Activated T-cell treated with anti-CD3 and anti-CD28 coated beads, Interleukin-2, amount 50 U/mL, for 72 hours (primary cell): ENCODE measurements at places on chromosomes 1 and 21. TPM values are rescaled to one million over a fixed set of nuclear protein-coding genes. Genes with fewer than 3 reads are reported as not detected.

GRCh38 chr1:11237356-11237755, 25.0 kb downstream of the MTOR start:
- H3K36me3 ChIP-seq = peaks cover 5% of the 10 kb centered on the region
- H3K4me1 ChIP-seq = peaks cover 7% of the 10 kb centered on the region
- peak overlapping the region; percentile 43 for H3K27ac ChIP-seq
- DNase-seq = no peak
- no peaks in the 10 kb centered on the region for H3K27me3 ChIP-seq

Gene KCNJ15
- 0.07 TPM for total RNA-seq

DNA sequence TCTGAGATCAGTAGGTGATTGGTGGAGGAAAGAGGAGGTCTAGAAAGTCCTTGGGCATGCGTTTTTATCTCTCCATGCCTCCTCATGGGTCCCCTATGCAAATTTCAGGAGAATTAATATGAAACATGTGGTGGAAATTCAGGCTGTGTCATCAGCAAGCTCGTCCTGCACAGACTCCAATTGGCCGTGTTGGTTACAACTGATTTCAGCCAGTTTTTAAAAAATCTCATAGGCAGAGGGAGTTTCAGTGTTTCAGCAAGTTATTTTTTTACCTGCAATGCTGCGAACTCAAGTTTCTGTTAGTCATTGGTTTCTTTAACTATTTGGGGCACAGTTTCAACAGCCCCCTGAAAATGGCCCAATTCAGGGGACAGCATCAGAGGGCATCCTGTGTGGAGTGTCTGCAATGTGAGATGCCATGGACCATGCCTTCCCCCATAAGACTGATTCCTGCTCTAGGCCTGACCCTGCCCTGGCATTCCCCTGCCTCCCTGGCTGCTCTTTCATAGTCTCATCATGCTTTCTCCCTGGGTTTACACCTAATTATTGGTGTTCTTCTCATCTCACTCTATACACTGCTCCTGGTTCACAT, 59.9 kb downstream of the C1orf198 start:
- H3K4me3 ChIP-seq = no peak overlapping the region
- no peak overlapping the region for H3K27ac ChIP-seq
- H3K27me3 ChIP-seq = no peaks in the 10 kb centered on the region
- H3K4me1 ChIP-seq = no peaks in the 10 kb centered on the region

DNA sequence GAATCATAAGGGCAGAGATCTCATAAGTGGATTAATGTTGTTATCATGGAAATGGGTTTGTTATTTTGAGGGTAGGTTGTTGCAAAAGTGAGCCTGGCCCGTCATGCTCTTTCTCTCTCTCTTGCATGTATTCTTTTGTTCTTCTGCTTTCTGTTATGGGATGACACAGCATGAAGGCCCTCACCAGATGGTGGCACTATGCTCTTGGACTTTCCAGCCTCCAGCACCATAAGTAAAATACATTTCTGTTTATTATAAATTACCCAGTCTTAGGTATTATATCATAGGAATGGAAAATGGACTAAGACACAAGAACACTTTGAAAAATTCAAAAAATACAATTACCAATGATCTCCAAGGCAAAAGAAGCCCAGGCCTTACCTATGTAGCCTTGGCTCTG, 676.1 kb downstream of the PTPRU start:
- H3K27me3 ChIP-seq = peaks cover 30% of the 10 kb centered on the region
- no peak overlapping the region for H3K4me3 ChIP-seq
- H3K27ac ChIP-seq = no peak overlapping the region
- H3K36me3 ChIP-seq = no peaks in the 10 kb centered on the region
- no peak for DNase-seq

Gene TAL1
- total RNA-seq = 0.30 TPM

DNA sequence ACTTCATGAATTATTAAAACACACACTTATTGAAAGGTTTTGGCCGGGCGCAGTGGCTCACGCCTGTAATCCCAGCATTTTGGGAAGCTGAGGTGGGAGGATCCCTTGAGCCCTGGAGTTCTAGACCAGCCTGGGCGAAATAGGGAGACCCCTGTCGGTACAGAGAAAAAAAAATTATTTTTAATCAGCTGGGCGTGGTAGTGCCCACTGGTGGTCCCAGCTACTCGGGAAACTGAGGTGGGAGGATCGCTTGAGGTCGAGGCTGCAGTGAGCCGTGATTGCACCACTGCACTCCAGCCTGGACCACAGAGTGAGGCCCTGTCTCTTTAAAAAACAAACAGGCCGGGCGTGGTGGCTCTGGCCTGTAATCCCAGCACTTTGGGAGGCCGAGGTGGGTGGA, 1.7 kb downstream of the GABPB2 start:
- no peak for DNase-seq
- H3K27me3 ChIP-seq = no peaks in the 10 kb centered on the region
- peaks cover 5% of the 10 kb centered on the region for H3K36me3 ChIP-seq
- H3K4me1 ChIP-seq = peaks cover 39% of the 10 kb centered on the region
- H3K27ac ChIP-seq = peak overlapping the region; percentile 97
- H3K4me3 ChIP-seq = peak overlapping the region; percentile 100

Gene LMOD1
- not detected for total RNA-seq

DNA sequence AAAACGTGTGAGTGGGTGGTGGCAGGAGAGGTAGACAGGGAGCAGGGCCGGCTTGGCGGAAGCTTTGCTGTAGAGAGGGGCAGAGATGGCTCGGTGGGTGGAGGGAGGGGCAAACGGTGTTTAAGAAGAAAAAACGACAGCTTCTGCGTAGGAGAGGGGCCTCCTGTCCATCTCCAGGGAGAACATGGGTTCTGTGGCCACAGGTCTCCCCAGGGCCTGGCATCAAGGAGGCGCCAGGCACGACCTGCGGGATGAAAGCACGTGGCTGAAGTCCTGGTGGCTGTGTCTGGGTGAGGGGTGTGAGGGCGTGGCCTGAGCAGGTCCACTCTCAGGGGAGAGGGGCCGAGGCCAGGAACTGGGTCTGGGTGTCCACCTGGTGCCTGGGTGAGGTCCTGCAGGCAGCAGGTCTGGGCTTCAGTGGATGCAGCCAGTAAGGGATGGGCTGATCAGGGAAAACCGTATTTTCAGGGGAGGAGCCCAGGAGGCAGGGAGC, 940 bp upstream of the PRKCZ start:
- peaks cover 15% of the 10 kb centered on the region for H3K27me3 ChIP-seq
- peaks cover 23% of the 10 kb centered on the region for H3K4me1 ChIP-seq
- no peak overlapping the region for H3K27ac ChIP-seq

DNA sequence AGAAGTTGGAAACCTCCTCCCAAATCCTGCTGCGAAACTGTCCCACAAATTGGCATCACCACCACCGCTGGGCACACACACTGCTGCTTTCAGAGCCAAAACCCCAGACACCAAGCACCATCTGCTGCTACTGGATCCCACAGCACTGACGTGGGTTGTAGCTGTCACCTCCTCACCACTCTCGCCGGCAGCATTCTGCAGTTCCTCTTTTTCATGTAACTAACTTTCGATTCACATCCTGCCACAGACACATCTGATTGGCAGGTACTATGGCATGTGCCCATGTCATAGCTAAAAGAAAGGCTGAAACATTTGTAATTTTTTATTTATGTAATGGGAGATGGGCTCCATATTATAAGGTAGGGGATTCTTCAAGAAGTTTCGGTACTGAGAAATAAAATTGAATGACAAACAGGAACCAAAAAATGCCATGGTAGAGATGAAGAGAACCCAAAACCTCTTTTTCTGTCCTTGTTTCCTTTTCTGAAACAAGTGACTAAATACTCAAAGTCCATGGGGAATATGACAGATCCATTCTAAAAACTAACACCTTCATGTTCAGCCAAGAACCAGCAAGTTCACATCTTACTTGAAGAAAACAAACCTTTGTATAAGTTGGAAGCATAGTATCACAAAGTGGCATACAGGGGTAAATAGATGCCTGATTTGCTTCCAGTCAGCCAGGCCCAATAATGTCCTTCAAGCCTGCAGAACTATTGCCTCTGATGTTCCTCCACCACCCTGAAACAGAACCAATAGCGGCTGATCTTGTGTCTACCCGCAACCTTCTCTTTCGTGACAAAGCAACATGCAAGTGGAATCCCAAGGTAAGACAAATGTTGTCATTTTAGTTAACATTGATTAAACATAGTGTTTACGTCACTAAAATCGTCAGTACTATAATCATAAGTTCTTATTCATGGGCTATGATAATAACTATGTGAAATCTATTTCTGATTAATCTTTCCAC, 26.6 kb upstream of the RGS13 start:
- DNase-seq = peak; percentile 52
- no peaks in the 10 kb centered on the region for H3K36me3 ChIP-seq
- H3K4me1 ChIP-seq = peaks cover 16% of the 10 kb centered on the region
- peak overlapping the region; percentile 43 for H3K27ac ChIP-seq
- H3K27me3 ChIP-seq = no peaks in the 10 kb centered on the region

DNA sequence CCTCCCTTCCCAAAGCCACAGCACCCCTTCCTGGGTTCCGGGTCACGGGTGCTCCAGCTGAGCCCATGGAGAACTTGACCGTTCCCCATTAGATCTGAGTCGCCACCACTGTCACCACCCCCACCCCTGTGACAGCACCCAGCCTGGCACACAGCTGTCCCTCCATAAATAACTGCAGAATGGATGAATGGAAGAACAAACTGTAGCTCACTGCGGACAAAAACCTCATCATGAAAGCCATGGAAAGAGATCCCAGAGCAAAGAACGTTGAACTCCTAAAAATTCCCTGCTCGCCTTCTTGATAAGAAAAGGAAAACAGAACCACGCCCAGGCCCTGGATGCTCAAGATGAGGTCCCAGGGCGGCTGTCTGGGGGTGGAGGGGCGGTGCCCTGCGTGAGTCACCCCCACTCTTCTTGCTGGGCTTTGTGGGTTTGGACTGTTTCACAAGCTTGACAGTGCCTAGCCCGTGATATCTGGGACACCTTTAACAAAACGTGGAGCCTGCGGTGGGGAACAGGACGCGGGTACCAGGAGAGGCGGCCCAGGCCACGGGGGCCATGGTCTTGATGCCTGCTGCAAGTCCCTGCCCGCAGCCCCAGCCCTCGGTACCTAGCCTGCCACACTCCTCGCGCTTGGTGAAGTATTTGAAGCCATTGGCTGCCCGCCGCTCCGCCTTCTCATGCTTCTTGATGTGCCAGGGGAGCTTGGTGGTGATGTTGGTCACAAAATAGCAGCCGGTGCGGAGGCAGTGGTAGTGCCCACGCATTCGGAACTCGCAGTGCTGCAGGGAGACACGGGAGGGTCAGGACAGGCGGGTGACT, 151.9 kb downstream of the CASZ1 start:
- no peaks in the 10 kb centered on the region for H3K4me1 ChIP-seq
- no peaks in the 10 kb centered on the region for H3K36me3 ChIP-seq
- no peaks in the 10 kb centered on the region for H3K27me3 ChIP-seq
- no peak for DNase-seq
- no peak overlapping the region for H3K27ac ChIP-seq
- no peak overlapping the region for H3K4me3 ChIP-seq

DNA sequence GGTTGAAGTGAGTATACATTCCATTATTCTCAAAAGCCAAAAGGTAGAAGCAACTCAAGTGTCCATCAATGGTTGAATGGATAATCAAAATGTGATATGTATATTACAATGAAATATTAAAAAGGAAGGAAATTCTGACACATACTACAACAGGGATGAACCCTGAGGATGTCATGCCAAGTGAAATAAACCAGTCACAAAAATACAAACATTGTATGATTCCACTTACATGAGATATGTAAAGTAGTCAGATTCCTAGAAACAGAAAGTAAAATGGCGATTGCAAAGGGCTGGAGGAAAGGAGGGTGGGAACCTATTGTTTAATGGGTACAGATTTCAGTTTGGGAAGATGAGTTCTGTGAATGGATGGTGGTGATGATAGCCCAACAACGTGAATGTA, 5.8 kb downstream of the SLC44A3 start:
- H3K4me3 ChIP-seq = no peak overlapping the region
- H3K4me1 ChIP-seq = no peaks in the 10 kb centered on the region
- no peak for DNase-seq
- no peak overlapping the region for H3K27ac ChIP-seq
- H3K27me3 ChIP-seq = peaks cover 56% of the 10 kb centered on the region
- H3K36me3 ChIP-seq = no peaks in the 10 kb centered on the region

- no peak for DNase-seq
- peaks cover 5% of the 10 kb centered on the region for H3K27me3 ChIP-seq
- H3K4me1 ChIP-seq = no peaks in the 10 kb centered on the region
- no peak overlapping the region for H3K27ac ChIP-seq
Observed at GRCh38 chr1:30034627-30035521, 688.5 kb downstream of the MATN1 start.

- peaks cover 37% of the 10 kb centered on the region for H3K4me1 ChIP-seq
- H3K4me3 ChIP-seq = no peak overlapping the region
- DNase-seq = no peak
- H3K27me3 ChIP-seq = no peaks in the 10 kb centered on the region
Observed at GRCh38 chr1:225863167-225863566, 19.0 kb downstream of the TMEM63A start.

GRCh38 chr1:244236101-244236500, 185.0 kb downstream of the ZBTB18 start:
- H3K36me3 ChIP-seq = no peaks in the 10 kb centered on the region
- H3K27me3 ChIP-seq = no peaks in the 10 kb centered on the region
- peaks cover 12% of the 10 kb centered on the region for H3K4me1 ChIP-seq
- no peak for DNase-seq

DNA sequence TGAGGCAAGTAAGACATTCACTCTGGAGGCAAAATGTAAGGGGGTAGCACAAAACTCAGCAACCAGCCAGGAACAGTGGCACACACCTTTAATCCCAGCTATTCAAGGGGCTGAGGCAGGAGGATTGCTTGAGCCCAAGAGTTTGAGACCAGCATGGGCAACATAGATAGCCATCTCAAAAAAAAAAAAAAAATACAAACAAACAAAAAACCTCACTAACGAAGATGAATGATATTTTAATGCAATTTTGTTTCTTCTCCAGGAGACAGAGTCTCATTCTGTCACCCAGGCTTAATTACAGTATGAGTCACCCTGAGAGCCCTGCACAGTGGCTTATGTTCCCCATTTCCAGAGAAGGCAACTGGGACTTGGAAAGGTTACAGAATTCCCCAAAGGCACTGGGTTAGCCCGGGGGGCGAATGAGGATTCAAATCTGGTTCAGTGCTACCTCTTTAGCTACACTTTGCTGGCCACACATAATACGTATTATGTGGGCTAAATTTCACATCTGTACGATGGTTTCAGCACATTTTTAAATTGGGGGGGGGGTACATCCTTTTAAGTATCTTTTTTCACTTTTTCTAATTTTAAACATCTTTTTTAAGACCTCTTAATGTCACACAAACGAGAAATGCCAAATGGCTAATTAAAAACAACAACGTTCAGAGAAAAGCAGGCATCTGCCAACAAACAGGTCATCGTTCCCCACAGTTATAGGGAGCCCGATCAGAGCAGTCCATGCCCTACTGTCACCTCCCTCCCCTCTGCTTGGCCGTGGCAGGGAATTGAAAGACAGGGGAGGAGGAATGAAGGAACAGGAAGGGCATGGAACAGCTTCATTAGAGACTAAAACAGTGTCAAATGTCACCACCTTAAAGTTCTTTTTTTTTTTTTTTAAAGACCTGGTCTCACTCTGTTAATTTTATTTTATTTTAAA, 3.5 kb downstream of the CELA2A start:
- H3K4me1 ChIP-seq = no peaks in the 10 kb centered on the region
- H3K27me3 ChIP-seq = peaks cover 7% of the 10 kb centered on the region
- H3K4me3 ChIP-seq = no peak overlapping the region
- H3K36me3 ChIP-seq = no peaks in the 10 kb centered on the region
- no peak overlapping the region for H3K27ac ChIP-seq

GRCh38 chr1:184691719-184692324, 62.8 kb downstream of the EDEM3 start:
- H3K4me3 ChIP-seq = no peak overlapping the region
- no peaks in the 10 kb centered on the region for H3K27me3 ChIP-seq
- no peak overlapping the region for H3K27ac ChIP-seq
- DNase-seq = no peak
- H3K4me1 ChIP-seq = peaks cover 8% of the 10 kb centered on the region
